ENCODE measurements at places on chromosomes 7 and 10. TPM values are rescaled to one million over a fixed set of nuclear protein-coding genes. Genes with fewer than 3 reads are reported as not detected.

The ATRNL1 gene
- 5.1 TPM for total RNA-seq

The PSMA2 gene
- 64.8 TPM for total RNA-seq

The RBM20 gene
- 0.24 TPM for total RNA-seq

The CDNF gene
- 1.6 TPM for total RNA-seq

The PPP1R3C gene
- total RNA-seq = 3.5 TPM

The CALML5 gene
- total RNA-seq = not detected

The C10orf67 gene
- not detected for total RNA-seq

The FAM237B gene
- total RNA-seq = not detected

The TACC2 gene
- 33.6 TPM for total RNA-seq

The RAB11FIP2 gene
- 23.5 TPM for total RNA-seq

All from omental fat pad (tissue), 4 donors.